Memory B cell (primary cell): ENCODE measurements at places on chromosomes 12 and 14.

DNA sequence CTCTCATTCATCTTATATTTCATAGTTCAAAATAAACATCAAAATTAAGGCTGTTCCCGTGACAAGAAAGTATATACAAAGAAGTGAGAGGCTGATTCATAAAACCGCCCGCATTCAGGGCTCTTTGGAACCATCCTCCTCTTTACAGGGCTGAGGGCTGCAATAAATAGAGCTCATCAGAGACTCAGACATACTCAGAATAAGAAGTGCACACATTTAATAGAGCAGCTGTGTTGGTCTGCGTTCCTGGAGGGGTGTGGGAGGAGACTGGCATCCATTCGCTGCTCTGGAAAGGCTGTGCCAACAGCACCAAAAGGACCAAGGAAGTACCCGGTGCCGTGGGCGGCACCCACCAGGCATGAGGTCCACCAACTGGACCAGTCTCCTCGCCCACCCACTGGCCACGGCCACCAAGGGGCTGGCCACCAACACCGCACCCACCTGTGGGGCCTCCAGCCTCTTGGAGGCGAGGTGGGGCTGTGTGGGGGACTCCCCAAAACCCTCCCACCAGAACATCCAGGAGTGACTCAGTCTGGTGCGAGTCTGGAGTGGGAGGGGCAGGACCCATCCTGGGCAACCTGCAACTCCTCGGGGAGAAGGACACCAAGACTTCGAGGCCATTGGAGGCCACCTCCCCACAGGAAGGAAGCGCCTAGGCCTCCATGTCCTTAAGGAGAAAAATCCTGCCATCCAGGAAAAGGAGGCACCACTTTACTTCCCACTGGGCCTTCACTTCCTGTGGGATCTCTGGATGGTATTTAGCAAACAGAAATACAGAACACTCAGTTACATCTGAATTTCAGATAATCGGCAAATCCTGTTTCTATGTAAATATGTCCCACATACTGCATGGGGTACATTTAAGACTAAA lies 32.7 kb downstream of the VCPKMT start:
- no peak for DNase-seq

- no peak for DNase-seq
Observed at GRCh38 chr14:53925201-53925766, 31.3 kb downstream of the BMP4 start.

DNA sequence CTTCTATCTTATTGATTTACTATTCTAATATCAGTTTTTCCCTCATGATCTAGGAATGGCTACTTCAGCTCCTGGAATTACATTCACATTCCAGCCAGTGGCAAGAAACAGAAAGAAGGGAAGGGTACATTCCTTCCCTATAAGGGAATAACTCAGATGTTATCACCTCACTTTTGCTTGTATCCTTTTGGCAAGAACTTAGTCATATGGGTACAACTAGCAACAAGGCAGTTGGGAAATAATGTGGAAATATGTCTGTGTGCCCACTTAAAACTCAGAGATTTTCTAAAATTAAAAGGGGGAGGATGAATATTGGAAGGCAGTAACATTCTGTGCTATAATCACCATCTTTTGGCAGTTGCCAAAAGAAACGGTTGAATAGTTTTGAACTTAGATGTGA lies 85.6 kb downstream of the MSRB3 start:
- DNase-seq: no peak

DNA sequence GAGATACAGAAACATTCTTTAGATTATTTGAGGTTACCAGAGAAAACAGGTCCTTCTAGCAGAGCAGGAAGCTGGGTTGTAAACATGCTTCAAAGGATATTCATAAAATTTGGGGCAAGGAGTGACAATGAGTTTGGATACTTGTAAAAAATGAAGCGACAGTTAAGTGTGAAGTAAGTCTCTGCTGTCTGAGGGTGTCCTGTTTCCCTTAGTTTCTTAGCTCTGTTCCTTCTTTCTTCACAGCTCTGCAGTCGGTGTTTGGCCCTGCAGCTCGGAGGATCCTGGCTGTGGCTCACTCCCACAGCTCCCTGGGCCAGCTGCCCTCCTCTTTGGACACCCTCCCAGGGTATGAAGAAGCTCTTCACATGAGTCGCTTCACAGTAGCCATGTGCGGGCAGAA lies 10.8 kb downstream of the TMEM52B start:
- DNase-seq: no peak
